ENCODE measurements at places on chromosomes 13 and 19.
A peak's percentile ranks its signal among the peaks of the same experiment; 100 is the strongest.

GRCh38 chr19:33701565-33701964 is 79.8 kb downstream of the CHST8 start:
- DNase-seq = no peak

GRCh38 chr13:103716718-103717117 is 650.5 kb upstream of the SLC10A2 start:
- DNase-seq = no peak

DNA sequence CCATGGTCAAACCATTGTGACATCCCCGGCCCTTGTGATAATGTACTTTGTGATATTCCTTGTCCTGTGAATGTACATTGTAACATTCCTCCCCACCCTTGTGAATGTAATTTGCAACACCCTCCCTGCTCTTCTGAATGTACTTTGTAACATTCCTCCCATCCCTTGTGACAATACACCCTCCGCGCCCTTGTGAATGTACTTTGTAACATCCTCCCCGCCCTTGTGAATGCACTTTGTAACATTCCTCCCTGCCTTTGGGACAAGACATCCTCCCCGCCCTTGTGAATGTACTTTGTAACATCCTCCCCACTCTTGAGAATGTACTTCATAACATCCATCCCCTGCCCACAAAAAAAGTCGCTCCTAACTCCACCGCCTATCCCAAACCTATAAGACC is 17.1 kb downstream of the ZNF846 start:
- DNase-seq = no peak

GRCh38 chr13:25112695-25113255 is 16.8 kb downstream of the PABPC3 start:
- DNase-seq = peak; percentile 83

- DNase-seq = no peak
These were observed 8.8 kb upstream of the CSNK1A1L start for GRCh38 chr13:37114250-37114649.

- no peak for DNase-seq
These were observed 5.4 kb downstream of the AKAP8 start for GRCh38 chr19:15374105-15374651.

DNA sequence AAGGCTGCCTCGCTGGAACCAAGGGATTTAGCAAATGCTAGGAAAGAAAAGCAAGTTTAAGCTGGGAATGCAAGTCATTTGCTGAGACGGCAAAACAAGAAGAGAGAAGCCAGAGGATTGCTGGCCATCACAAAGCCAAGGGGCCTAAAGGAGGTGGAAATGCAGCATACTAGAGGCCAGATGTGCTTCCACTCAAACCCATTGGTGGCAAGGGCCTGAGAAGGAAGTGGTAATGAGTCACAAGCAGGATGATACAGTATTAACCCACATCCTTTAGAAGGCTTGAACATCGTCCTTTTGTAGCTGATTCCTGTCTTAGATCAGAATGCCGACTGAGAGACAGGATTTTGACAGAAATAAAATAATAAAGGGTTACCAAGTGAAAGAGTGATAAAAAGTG is 68.2 kb downstream of the ITGBL1 start:
- DNase-seq = no peak

DNA sequence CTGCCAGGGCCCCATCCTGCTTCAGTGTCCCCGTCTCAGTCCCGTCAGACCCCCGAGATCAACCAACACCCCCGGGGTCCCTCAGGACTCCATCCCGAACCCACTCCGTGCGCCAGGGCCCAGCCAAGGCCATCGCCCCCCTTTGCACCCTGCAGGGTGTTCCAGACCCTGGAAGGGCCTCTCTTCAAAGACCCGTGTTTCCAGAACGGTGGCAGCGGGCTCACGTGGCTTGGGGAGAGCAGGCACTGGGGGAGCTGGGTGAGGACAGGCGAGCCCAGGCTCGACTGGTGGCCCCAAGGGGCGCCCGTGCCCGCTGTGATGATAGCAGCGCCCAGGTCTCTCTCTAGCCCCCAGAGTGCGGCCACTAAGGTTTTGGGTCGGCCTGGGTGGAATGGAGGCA is 1.4 kb downstream of the KASH5 start:
- DNase-seq = no peak

DNA sequence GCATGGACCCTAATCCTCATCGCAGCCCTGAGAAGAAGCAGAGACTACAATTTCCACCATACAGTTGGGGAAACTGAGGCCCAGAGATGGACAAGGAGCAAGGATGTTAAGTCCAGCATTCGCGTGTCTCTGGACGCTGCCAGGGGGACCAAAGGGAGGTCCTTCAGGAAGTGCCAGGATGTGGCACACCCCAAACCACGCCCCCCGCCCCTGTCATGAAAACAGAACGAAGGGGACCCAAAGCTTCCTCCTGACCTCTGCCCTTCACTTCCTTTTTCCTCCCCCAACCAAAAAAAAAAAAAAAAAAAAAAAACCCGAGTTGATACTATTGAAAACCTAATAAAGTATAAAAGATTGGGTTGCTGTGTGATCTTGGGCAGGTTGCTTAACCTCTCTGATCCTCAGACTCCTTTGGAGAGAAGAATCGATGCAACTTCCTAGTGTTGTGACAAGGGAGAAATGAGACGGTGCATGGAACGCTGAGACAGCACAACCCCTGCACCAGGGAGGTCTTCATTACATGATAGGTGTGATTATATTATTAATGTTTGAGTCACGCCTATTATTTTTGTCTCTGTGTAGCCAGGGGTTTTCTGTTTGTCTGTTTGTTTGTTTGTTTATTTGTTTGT is 2.7 kb upstream of the ZBTB7A start:
- DNase-seq = no peak

DNA sequence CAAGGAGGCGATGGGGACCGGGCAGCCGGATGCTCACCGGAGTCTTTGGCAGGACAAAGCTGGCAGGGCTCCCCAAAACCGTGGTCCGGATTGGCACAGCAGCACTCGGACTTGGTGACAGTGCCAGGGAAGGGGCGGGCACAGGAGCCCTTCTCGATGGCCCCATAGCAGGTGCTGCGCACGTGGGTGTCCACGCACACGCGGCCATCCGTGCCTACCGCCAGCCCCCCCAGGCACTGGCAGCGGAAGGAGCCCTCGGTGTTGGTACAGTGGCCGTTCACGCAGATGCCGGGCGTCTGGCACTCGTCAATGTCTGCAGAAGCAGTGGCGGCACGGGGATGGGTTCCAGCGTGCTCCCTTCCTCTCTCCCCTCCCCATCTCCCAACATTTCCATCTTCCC is 17.9 kb downstream of the FBN3 start:
- DNase-seq = no peak

DNA sequence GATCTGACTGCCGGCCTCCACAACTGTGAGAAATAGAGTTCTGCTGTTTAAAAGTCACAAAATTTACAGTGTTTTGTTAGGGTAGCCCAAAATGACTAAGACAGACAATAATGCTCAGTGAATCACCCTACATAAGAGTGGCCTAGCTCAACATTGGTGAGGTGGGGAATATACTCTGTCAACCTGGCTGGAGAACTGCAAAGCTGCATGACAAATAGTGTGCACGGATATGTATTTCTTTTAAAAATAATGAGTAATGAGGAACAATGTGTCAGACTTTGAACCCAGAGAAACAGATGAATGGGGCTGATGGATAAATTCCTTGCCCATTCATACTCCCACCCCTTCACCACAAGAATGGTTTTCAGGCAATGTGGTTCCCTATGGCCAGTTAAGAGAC is 372.4 kb downstream of the SUCLA2 start:
- no peak for DNase-seq

GRCh38 chr19:32971012-32971595 is 654 bp downstream of the CEP89 start:
- DNase-seq = no peak

DNA sequence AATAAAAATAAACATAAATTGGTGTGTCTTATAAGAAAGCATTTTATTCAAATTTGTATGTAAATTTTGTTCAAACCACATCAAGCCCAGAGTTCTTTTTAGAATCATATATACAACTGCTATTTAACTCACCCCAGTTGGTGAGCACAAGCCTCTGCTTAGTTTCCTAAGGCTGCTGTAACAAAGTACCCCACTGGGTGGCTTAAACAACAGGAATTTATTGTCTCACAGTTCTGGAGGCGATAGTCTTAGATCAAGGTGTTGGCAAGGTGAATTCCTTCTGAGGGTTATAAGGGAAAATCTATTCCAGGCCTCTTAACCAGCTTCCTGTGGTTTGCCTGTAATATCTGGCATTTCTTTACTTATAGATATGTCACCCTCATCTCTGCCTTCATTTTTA is 1133.5 kb downstream of the OLFM4 start:
- DNase-seq = no peak

DNA sequence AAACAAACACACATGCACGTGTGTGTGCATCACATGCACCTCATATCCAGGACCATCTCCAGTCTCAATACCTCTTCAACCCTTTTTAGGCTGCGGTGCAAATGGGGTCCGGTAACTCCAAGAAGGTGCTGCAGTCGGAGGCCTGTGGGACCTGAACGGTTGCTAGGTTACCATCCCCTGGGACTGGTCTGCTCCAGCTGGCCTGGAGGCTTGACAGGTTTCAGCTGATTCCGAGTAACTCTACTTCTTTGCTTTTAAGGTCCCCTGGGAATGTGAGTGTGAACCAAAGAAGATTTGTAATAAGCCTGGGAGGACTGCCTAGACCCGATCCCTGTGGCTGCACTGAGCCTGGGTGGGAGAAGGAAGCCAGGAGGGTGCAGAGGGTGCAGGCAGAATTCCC is 117.5 kb downstream of the CCNA1 start:
- DNase-seq = peak; percentile 13

GRCh38 chr13:67303661-67304333 is 73.7 kb upstream of the PCDH9 start:
- peak; percentile 57 for DNase-seq

GRCh38 chr19:1508507-1508856 is 4.3 kb downstream of the ADAMTSL5 start:
- DNase-seq = no peak

DNA sequence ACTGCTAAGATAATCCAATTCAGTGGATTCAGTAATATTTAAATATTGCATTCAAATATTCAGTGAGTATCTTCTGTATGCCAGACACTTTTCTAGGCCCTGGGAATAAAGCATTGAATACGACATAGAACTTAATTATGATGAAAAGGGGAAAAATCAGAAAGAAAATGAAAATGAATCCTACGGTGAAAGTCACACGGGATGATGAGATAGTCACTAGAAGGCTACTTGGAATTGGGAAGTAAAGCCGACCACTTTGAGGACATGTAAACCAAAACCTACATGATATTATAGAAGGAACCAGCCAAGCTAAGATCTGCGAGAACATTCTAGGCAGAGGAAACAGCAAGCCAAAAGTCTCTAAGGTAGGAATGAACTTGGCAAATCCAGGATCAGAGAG is 10.1 kb downstream of the DPY19L3 start:
- DNase-seq = no peak

GRCh38 chr19:15614507-15615379 is at the start of gene CYP4F8:
CYP4F8 (plus strand) TSS chr19:15615218; CDS start chr19:15615617, 399 bp downstream.
- no peak for DNase-seq

DNA sequence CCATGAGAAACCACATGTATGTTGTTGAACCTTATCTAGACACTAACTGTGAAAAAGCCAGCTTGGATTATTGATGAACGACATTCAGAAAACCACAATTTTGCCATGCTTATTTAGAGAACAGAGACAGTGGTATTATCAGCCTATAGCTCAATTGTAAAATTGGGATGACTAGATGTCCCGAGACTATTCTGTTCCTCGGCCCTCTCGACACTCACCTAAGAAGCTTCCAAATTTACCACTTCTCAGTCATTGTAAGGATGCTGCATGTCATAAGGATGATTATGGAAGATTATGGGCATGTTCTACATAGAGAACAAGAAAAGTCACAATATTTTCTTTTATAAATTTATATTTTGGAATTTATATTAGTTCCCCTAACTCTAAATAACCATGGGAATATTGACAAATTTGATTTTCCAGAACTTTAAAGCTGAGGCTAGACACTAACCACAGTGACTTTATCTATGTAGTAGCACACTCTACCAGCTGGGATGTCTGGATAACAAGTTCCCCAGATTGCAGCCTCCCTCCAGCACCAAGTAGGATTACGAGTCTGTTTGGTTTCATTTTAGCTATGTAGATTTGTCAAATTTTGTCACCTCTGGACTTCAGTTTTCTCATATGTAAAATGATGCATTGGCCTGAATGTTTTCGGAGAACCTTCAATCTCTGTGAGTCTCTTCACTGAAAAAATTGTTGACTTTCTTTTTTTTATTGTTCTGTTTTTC is 513.6 kb downstream of the IRS2 start:
- no peak for DNase-seq

- no peak for DNase-seq
These were observed 277.6 kb downstream of the SLITRK6 start for GRCh38 chr13:85521657-85522056.

DNA sequence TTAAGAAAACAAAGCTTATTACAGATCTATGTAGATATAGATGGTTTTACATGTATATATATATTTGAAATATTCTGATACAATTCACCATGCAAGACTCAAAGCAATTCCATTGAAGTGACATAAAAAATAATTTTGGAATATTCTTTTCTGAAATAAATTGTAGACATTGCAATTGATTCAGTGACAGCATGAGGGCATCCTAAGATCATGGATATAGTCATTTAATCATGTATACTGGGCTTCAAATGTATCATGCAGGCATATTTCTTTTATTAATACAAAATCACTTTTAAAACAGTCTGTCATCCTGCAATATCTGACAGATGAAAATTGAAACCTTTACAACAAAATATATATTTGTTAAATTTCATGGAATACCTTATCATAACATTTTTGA is 286.7 kb upstream of the SLITRK6 start:
- DNase-seq = no peak

DNA sequence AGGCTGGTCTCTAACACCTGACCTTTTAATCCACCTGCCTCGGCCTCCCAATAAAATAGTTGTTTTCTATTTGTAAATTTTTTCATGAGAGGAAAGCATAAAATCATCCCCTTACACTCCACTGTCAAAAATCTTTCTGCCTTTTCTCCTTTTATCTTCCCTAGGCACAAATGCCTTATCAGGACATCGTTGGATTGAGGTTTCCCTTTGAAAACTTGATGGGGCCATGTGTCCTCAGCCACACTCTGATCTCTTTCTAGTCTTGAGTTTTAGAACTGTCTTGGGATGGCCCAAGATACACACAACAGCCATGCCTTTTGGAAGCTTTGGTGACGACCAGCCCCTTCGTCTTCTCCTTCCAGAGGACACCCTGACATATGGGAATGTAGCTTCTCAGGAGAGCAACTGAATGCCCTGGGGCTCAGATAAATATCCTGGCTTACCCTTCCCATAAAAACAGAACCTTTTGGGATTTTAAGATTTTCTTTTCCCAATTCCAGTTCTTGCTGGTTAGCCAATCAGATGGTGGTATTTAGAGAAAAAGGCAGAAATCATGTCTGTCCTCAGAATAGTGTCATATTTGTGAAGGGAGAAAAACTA is 112.4 kb downstream of the ZNF429 start:
- no peak for DNase-seq

DNA sequence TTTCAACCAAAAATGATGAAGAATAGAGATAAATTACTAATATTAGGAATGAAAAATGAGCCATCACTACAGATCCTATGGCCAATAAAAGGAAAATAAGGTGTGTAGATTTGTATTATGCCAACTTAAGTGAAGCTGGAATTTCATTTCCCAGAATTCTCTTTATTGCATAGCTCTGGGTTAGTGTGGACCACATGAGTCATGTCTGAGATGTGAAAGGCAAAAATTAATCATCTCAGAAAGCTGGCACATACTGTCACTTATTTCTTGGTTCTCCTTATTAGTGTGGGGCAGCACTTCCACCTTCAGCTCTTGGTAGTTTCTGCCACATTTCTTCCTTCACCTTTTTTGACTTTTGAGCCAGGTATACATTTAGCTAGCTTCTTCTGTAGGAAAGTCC is 82.6 kb downstream of the KATNAL1 start:
- no peak for DNase-seq

Measured in NCI-H2171 treated with DMSO at 0.1 percent for 48 hours (cell line).